ENCODE measurements at places on chromosomes 4 and X.
A peak's percentile ranks its signal among the peaks of the same experiment; 100 is the strongest.

- H3K4me3 ChIP-seq, result no peak overlapping the region
- no peaks in the 10 kb centered on the region for H3K4me1 ChIP-seq
- H3K27ac ChIP-seq, result no peak overlapping the region
These were observed 32.5 kb downstream of the SLC10A6 start for GRCh38 chr4:86816501-86817273.

GRCh38 chr4:148923881-148924280 lies 481.7 kb upstream of the NR3C2 start:
- no peaks in the 10 kb centered on the region for H3K4me1 ChIP-seq
- H3K27me3 ChIP-seq, result no peaks in the 10 kb centered on the region
- no peak for DNase-seq
- no peaks in the 10 kb centered on the region for H3K36me3 ChIP-seq

GRCh38 chr4:121448231-121448630 lies 67.4 kb upstream of the QRFPR start:
- no peaks in the 10 kb centered on the region for H3K27me3 ChIP-seq
- H3K4me3 ChIP-seq, result no peak overlapping the region
- peak; percentile 56 for DNase-seq
- no peaks in the 10 kb centered on the region for H3K36me3 ChIP-seq
- no peaks in the 10 kb centered on the region for H3K4me1 ChIP-seq

DNA sequence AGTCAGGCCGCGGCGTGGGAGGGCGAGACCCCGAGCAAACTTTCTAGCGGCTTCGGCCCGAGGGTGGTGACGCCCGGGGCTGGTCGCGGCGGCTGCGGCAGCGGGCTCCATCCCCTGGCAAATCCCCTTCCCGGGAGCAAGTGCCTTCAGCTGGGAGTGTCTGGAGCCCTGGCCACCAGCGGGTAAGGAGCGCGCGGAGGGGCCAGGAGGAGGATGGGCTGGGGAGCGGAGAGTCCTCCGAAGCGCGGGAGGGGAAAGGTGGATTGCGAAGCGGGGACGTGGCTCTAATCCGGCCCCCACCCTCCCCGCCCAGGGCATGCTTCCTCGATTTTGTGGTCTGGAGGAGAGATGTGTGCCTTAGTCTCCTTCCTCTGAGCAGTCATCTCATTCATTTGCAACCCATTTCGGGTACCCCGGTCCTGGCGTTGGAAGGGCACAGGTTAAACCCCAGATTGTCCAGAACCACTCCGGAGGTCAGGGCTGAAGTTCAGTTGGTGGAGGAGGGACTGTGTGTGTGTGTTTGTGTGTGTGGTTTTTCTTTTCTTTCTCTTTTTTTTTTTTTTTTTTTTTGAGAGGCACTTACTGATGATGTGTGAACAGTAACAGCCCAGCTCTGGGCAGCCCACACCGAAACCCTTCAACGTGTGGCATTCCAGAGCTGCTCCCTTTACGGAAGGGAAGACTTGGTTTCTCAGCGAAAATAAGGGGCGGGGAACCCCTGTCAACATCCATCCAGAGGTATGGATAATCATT lies 516 bp downstream of the SGMS2 start:
- H3K4me1 ChIP-seq, result peaks cover 18% of the 10 kb centered on the region
- DNase-seq, result peak; percentile 43
- no peaks in the 10 kb centered on the region for H3K36me3 ChIP-seq
- peak overlapping the region; percentile 97 for H3K27ac ChIP-seq

- H3K36me3 ChIP-seq, result no peaks in the 10 kb centered on the region
- DNase-seq, result no peak
- H3K27me3 ChIP-seq, result no peaks in the 10 kb centered on the region
- no peaks in the 10 kb centered on the region for H3K4me1 ChIP-seq
- H3K27ac ChIP-seq, result no peak overlapping the region
These were observed 203.8 kb downstream of the ADGRA3 start for GRCh38 chr4:22312113-22312512.

DNA sequence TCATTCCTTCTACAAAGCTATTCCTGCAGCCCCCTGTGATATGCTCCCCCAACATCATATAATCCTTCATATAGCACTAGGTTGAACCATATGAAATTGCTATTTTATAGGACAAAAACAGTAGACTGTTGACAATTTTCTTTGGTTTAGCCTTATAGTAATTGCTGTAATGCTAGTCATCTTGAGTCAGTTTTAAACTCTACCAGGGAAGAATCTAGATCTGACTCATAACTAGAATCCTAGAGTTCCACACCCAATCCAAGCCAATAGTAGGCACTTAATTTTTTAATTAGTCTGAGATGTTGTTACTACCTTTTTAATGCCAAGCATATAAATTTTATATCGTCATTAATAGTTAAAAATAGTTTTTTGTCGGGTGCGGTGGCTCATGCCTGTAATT lies 136.8 kb downstream of the CHRNA9 start:
- peak overlapping the region; percentile 69 for H3K27ac ChIP-seq
- H3K36me3 ChIP-seq, result no peaks in the 10 kb centered on the region
- H3K4me1 ChIP-seq, result peaks cover 16% of the 10 kb centered on the region
- DNase-seq, result no peak
- no peak overlapping the region for H3K4me3 ChIP-seq

DNA sequence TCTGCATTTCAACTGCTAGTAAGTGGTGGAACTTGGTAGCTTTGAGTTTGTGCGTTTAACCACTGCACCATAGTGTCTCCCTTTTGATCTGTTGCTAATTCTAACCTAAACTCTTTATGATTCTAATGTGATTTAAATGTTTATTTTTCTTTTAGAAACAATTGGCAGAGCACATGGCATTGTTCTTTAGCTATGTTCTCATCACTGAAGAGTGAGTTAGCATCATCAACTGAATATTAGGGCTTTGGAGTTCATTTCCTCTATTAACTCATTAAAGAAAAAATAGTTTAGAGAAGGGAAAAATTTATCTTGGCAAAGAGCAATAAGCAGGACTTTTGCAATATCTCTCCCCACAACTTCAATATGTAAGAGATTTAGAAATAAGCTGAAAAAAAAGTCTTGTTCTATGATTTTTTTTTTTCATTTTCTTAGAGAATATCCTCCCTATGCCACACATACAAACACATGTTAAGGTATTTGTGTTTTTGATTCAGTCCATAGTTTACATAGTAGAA lies 25.7 kb downstream of the CPEB2 start:
- H3K27ac ChIP-seq, result no peak overlapping the region
- H3K4me3 ChIP-seq, result no peak overlapping the region
- H3K36me3 ChIP-seq, result no peaks in the 10 kb centered on the region
- no peak for DNase-seq
- H3K27me3 ChIP-seq, result no peaks in the 10 kb centered on the region
- peaks cover 54% of the 10 kb centered on the region for H3K4me1 ChIP-seq

DNA sequence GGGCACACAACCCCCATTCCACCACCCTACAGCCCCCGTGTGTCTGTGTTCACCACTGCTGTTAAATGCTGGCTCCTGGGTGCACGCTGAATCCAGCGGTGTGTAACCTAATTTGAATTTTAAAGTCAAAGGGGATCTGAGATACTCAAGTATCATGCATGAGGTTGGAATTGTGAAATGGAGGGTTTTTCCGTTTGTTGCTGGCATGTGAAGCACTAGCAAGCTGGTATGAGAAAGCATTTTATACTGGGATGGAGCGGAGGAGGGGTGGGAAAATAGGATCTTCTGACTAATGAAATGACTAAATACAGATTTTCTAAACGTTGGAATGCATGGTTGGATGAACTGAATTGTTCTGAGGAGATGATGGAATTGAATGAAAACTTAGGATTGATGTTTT lies 36.9 kb upstream of the FAT1 start:
- DNase-seq, result no peak
- H3K4me1 ChIP-seq, result no peaks in the 10 kb centered on the region
- no peaks in the 10 kb centered on the region for H3K36me3 ChIP-seq

DNA sequence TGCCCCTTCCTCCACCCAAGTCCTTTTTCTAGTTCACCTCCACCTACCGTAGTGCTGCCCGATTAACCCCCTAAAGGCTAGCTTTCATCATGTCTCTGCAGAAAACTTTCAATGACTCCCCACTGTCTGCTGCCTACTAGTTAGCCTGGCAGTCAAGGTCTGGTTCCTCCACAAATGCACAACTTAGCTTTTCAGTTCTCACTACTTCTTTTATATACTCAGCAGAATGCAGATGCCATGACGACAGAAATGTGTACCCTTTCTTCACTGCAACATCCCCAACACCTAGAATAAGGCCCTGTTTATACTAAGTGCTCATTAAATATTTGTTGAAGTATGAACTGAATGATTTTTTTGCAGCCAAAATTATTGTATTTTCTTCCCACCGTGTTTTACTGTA lies 30.9 kb upstream of the RASGEF1B start:
- H3K36me3 ChIP-seq, result no peaks in the 10 kb centered on the region
- H3K27me3 ChIP-seq, result peaks cover 4% of the 10 kb centered on the region
- DNase-seq, result no peak
- H3K4me3 ChIP-seq, result no peak overlapping the region
- no peak overlapping the region for H3K27ac ChIP-seq
- H3K4me1 ChIP-seq, result no peaks in the 10 kb centered on the region

DNA sequence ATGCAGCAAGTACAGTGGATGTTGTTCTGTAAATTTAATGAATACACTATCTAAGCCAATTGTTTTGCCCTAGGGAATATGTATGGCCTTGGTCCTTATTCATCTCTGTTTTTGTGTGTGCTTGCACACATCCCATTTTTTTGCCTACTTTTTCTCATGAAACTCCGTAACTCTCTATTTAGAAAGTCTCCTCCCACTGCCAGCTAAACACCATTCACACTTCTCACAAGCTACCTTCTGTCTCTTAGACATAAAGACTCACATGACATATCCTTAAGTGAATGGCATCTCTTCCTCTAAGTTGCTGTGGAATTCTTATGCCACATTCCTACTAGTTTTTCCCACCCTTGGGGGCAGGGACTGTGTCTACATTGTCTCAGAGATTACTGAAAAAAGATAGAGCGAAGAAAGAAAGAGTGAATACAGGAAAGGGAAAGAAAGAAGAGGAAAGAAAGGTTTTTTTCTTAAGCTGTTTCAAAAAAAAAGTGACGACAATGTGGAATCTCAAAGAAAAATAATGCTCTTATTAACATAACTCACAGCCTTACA lies 117.5 kb downstream of the ATG4A start:
- no peak overlapping the region for H3K4me3 ChIP-seq
- H3K36me3 ChIP-seq, result no peaks in the 10 kb centered on the region
- H3K4me1 ChIP-seq, result no peaks in the 10 kb centered on the region
- no peak for DNase-seq
- H3K27ac ChIP-seq, result no peak overlapping the region

DNA sequence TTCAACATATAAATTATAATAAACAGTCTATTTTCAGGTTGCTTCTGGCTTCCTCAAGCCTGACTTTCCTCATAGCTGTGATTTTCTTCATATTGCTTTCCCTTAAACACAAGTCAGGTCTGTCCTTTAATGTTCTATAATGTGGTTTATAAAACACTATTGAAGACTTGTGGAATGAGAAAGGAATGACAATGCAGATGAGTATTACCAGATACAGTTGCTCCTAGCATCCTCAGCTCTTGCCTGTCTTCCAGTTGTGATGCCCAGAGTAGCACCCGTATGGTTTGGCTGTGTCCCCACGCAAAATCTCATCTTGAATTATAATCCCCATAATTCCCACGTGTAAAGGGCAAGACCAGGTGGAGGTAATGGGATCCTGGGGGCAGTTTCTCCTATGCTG lies 265.7 kb upstream of the BOD1L1 start:
- no peak overlapping the region for H3K4me3 ChIP-seq
- H3K27me3 ChIP-seq, result no peaks in the 10 kb centered on the region
- H3K36me3 ChIP-seq, result no peaks in the 10 kb centered on the region

DNA sequence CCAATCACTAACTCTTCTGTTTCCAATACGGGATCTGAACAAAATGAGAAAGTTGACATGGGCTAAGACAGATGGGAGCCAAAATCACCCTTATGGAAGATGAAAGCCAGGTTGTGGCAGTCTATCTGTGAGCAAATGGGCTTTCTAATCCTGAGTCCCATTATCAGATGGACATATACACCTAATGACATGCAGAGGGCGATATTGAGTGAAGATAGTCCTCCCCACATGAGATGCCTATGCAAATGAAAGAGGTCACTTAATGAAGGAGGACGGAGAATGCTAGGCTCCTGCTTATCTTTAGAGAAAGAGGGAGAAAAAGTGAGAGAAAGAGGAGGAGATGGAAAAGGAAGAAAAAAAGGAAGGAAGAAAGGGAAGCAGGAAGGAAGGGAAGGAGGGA lies 547.5 kb downstream of the NLGN4X start:
- H3K27ac ChIP-seq, result no peak overlapping the region
- no peaks in the 10 kb centered on the region for H3K36me3 ChIP-seq
- no peaks in the 10 kb centered on the region for H3K27me3 ChIP-seq
- H3K4me1 ChIP-seq, result no peaks in the 10 kb centered on the region
- no peak for DNase-seq
- no peak overlapping the region for H3K4me3 ChIP-seq

- H3K4me3 ChIP-seq, result peak overlapping the region; percentile 31
- no peaks in the 10 kb centered on the region for H3K27me3 ChIP-seq
- DNase-seq, result peak; percentile 64
- peak overlapping the region; percentile 78 for H3K27ac ChIP-seq
- peaks cover 6% of the 10 kb centered on the region for H3K4me1 ChIP-seq
- H3K36me3 ChIP-seq, result no peaks in the 10 kb centered on the region
These were observed 303.7 kb downstream of the ARHGAP24 start for GRCh38 chr4:85778632-85779131.

DNA sequence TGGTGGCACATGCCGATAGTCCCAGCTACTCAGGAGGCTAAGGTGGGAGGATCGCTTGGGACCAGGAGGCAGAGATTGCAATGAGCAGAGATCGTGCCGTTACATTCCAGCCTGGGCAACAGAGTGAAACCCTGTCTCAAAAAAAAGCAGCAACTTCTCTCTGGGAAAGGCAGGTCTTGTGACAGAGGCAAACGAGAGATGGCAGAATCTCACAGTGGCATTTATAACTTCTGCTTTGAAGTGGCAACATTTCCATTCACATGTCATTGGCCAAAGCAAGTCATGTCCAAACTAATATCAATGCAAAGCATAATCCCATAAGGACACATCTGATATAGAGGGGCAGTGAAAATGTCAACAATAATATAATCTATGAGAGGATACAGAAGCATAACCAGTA lies 79.8 kb downstream of the PPEF2 start:
- H3K4me1 ChIP-seq, result no peaks in the 10 kb centered on the region
- H3K27ac ChIP-seq, result no peak overlapping the region
- H3K4me3 ChIP-seq, result no peak overlapping the region
- no peaks in the 10 kb centered on the region for H3K27me3 ChIP-seq
- H3K36me3 ChIP-seq, result no peaks in the 10 kb centered on the region

- no peak for DNase-seq
- no peak overlapping the region for H3K4me3 ChIP-seq
- H3K36me3 ChIP-seq, result no peaks in the 10 kb centered on the region
- H3K27me3 ChIP-seq, result no peaks in the 10 kb centered on the region
- no peak overlapping the region for H3K27ac ChIP-seq
- H3K4me1 ChIP-seq, result no peaks in the 10 kb centered on the region
These were observed 591.8 kb upstream of the CPEB2 start for GRCh38 chr4:14410516-14410915.

Measured in stomach (tissue), 19 donors.